ENCODE measurements at places on chromosomes 7 and 10. TPM values are rescaled to one million over a fixed set of nuclear protein-coding genes. Genes with fewer than 3 reads are reported as not detected.
A peak's percentile ranks its signal among the peaks of the same experiment; 100 is the strongest.

DNA sequence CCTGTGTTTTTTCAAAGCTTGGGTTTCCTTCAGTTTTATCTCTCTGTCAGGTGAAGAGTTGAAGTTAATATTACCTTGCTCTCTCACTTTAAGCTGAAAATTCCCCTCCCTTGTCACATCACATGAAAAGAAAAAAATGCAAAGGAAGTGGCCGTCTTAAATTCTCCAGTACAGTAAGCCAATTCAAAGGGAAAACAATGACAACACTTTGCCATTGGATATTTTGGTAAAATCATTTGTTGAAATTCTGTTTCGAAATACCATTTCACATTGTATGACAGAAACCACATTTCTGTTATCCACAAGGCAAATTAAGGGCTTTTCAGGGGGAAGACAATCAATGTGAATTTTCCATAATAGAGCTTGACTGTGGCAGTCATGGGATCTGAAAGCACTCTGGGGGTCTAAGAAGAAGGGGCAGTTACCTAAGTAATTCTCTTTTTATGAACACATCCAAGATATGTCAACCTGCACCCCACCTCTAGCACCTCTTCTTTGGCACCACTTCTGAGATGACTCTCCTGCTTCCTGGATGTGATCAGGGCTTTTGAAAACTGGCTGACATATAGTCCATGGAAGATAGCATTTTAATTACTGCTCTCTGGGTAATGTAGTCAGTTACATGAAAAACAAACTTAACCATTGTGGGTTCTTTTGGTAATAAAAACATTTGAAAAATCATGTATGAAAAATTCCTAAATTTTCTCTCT, 63.8 kb downstream of the ENTPD1 start:
- DNase-seq, result no peak

DNA sequence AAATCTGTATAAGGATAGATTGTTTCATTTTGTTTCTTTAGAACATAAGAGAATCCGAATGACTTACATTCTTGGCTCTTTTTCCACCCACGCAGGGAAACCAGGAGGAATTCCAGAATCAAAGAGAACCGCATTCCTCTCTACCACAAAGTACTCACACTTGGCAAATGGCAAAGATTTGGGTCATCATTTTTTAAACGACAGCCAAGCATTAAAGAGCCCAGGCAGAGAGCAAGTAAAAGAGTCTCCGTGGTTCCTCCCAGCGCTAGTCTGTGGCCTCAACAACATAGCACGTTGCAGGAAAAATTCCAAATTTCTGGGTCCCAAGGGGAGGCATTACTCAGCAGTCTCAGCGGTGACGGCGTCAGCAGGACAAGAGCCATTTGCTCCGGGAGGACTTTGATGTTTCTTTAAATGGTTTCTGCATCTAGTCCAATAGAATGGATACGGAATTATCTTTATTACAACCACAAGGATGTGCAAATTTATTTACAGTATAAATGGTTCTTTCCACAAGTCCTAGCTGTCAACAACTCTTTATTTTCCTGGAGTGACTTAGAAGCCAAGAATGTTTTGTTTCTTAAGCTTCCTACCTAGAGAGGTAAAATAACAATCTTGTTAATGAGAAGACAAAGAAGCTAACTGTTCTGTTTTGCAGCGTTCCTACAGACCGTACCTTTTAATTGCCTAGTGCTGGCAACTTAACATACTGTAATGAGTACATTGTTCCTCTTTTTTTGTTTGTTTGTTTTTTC, 232.5 kb downstream of the SKIDA1 start:
- peak; percentile 74 for DNase-seq

GRCh38 chr7:141268614-141269013, 194.8 kb downstream of the TMEM178B start:
- DNase-seq, result no peak

ZDHHC6 gene
- 32.1 TPM for total RNA-seq

DNA sequence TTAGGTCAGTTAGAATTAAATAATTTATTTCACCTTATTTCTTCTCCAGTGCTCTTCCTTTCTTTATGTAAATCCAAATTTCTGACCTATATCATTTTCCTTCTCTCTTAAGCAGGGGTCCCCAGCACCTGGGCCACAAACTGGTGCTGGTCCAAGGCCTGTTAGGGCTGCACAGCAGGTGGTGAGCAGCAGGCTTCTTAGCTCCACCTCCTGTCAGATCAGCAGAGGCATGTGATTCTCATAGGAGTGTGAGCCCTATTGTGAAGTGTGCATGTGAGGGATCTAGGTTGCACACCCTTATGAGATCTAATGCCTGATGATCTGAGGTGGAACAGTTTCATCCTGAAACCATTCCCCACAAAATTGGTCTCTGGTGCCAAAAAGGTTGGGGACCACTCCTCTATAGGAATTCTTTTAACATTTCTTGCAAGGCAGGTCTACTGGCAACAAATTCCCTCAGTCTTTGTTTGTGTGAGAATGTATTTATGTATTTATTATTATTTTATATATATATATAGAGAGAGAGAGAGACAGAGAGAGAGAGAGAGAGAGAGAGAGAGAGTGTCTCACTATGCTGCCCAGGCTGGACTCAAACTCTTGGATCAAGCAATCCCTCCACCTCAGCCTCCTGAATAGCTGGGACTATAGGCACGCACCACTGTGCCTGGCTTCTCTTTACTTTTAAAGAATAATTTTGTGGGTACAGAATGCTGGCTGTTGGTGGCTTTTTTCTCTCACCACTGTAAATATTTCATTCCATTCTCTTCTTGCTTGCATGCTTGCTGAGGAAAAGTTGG, 4.3 kb upstream of the ABCC2 start:
- DNase-seq, result no peak

DNA sequence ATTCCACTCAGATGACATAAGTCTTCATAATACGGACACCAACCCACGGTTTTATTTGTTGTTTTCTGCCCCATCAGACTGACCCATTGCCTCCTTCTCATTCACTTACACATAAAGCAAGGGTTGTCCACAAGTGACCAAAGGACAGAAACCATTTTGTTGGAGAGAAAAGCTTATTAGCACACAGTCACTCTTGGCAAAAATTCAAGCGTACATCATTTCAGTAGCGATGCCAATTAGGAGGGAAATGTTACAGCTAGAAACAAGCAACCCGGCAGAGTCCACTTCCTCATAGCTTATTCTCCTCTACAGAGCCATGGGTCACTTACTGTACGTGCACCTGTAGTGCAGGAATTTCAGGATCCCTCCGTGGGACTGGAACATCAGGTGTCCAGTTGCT, 23.0 kb downstream of the ABLIM1 start:
- no peak for DNase-seq

- DNase-seq, result no peak
Observed at GRCh38 chr7:90642978-90643377, 46.9 kb downstream of the CDK14 start.

GRCh38 chr10:70651661-70652060, 20.6 kb upstream of the ADAMTS14 start:
- DNase-seq, result no peak

GRCh38 chr7:50149369-50149768, 56.3 kb upstream of the ZPBP start:
- no peak for DNase-seq

CPA2 gene
- not detected for total RNA-seq

DNA sequence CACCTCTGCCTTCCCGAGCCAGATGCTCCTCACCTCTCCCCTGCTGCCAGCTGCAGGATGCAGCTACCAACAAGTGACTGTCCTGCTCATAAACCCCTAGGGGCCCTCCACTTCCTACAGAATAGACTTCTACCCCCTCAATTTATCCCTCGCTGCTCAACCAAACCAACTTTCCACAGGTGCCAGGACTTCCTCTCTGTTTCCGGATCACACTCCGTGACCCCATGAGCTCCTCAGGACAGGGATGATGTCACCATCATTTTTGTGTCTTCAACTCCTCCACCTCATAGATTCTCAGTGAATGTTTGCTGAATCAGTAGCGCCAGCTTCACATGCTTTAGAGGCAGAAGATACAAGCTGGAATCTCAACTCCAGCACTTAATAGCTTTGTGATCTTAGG, 25.8 kb upstream of the ADRB1 start:
- DNase-seq, result no peak

Measured in sigmoid colon (tissue), 7 donors.